ENCODE measurements at places on chromosomes 13 and 19.

GRCh38 chr19:8074501-8074900 is 21.9 kb downstream of the CCL25 start:
- DNase-seq: no peak

GRCh38 chr19:53812335-53812734 is 11.8 kb downstream of the NLRP12 start:
- no peak for DNase-seq

GRCh38 chr13:100644371-100644770 is 30.2 kb downstream of the TMTC4 start:
- no peak for DNase-seq

DNA sequence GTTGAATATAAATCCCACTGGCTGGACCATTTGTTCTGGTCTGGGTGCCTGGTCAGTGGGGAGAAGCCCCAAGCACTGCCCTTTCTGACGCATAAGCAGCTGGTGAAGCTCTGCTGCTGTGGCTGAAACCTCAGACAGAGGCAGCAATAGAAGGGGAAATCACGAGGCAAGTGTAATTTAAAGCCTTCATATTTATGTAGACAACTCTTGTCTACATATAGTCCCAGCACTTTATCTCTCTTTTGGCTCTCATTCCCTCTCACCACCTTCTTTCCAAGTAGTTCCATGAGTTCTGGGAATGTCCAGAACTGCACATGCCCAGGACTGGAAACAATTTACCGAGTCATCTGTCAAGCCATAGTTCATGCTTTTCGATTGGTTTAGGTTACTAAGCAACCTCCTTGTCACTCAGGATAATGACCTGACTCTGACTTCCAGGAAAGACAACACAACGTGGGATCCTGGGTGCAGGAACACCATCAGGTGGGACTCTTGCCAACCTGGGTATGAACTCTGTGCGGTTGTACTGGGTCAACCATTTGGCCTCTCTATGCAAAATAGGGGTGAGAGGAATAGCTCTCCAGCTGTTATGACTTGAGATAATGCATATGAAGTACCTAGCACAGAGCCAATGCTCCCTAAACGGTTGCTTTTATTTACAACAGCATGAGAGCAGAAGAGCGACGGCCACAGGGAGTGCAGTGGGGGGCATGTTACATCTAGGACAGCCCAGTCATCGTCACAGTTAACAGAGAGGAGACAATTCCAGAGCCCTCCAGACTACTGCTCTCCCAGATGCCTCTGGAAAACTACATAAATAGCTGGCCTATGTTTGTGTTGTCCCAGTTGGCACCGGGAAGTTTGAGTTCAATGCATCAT is 321.9 kb downstream of the FOXO1 start:
- no peak for DNase-seq

DNA sequence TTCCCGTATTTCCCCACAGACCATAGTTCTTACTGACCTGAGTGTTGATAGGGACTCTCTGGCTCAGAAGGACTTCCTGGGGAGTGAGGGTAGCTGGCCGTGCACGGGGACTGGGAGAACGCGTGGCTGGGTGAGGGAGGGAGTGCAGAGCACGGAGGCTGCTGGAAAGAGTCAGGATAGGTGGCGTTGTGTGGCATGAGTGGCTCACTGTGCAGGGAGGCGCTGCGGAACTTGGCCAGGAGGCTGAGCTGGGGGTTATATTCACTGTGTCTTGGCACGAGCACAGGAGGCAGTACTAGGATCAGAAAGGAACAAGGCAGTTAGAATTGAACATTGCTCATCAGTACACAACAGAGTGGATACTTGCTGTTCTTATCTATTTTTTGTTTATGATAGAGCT is 47.4 kb downstream of the SMAD9 start:
- no peak for DNase-seq

GRCh38 chr19:10419646-10420443 is 493 bp upstream of the PDE4A start:
- no peak for DNase-seq

DNA sequence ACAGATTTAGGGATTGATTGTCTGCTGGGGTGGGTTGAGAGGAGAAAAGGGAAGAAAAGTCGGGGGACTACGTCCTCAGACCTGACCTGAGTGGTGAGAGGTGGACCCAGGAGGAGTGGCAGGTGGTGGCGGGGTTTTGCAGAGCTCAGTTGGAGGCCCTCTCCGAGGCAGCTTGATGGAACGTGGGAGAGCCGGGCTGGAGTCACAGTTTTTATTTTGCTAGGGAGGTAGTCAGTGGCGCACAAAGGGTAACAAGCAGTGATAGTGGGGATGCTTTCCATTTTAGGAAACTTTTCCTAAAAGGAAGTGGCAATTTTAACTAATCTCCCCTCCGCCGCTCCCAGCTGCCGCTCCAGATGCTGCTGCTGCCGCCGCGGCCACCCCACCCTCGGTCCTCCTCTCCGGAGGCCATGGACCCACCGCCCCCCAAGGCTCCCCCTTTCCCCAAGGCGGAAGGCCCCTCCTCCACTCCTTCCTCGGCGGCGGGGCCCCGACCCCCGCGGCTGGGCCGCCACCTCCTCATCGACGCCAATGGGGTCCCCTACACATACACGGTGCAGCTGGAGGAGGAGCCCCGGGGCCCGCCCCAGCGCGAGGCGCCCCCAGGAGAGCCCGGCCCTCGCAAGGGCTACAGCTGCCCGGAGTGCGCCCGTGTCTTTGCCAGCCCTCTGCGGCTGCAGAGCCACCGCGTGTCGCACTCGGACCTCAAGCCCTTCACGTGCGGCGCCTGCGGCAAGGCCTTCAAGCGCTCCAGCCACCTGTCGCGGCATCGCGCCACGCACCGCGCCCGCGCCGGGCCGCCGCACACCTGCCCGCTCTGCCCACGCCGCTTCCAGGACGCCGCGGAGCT is 1.1 kb upstream of the ZNF581 start:
- no peak for DNase-seq

- peak; percentile 24 for DNase-seq
Observed at GRCh38 chr19:51784922-51785690, 9.9 kb upstream of the FPR3 start.

- DNase-seq: no peak
Observed at GRCh38 chr13:110346661-110347067, 39.6 kb downstream of the COL4A2 start.

GRCh38 chr19:58118979-58119733 is 21.1 kb upstream of the ZSCAN18 start:
- no peak for DNase-seq

GRCh38 chr19:10007371-10008183 is 2.7 kb downstream of the COL5A3 start:
- DNase-seq: no peak

DNA sequence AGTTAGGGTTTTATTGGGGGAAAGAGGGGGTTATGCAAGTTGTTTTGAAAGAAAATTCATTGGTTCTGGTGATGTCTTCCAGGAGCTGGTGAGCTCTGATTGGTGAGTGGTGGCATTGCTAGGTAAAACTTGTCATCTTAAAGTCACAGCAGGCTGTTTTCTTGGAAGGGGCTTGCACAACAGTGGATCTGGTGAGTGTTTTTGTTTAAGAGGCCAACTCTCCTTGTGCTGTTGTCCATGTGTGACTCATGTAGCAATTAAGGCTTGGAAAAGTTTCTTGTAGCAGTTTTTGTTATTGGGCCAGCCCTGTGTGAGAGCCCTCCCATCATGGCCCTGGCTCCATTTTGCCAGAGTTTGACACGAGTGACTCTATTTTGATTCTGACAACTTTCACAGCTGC is 109.4 kb downstream of the RFC3 start:
- no peak for DNase-seq

DNA sequence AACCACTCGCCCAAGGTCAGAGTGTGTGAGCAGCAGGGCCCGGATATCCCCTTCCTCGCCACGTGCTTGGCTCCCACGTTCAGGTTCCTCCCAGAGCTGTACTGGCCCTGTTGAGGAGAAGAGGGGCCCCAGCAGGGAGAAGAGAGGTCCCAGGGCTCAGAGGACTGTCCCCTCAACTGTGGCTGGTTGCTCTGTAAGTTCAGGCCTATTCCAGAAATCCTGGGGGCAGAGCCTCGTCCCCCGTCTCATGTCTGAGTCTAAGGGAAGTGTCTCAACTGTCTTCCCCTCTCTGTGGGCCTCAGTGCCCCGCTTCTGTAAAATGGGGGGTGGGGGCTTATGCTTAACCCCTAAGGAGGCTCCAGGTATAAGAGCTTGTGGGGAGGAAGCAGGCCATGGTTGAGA is 3.9 kb downstream of the PPP5C start:
- no peak for DNase-seq

DNA sequence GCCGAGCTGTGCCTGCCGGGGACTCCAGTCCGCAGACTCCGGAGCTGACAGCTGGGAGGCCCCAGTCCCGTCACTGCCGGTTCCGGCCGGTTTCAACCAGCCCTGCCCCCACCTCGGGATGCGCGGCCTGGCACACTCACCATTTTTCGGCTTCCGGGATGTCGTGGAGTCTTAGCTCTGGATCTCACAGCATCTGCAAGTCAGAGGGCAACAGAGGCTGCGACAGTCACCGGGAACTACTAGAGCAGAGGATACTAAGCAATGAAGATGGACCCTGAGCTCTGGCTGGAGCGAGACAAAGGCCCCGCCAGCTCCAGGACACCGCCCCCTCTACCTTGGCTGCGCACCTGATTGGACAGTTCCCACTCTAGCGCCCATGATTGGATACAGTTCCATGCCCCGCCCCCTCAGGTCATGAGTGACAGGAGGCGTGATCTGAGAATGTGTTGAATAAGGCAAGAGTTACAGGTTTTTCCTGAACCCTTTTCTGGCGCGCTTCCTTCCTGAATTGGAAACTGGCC is at the start of gene ZNF682:
Gene ZNF682, minus strand, starts transcription at position 303 of the 521 bp plus-strand sequence. Its CDS starts 160 bp downstream, at position 143.
- peak; percentile 89 for DNase-seq

Measured in activated T-helper 9 cell treated with anti-CD3 and anti-CD28 coated beads, Interleukin-2, amount 50 U/mL, for 16 hours (primary cell).